IPS DF 6.9 (cell line): ENCODE measurements at places on chromosomes 1 and 21.
A peak's percentile ranks its signal among the peaks of the same experiment; 100 is the strongest.

GRCh38 chr21:42513151-42513984 lies at the start of gene SLC37A1:
Gene SLC37A1 (plus strand): TSS chr21:42513852. CDS start chr21:42518455, 4,603 bp downstream.
- H3K36me3 ChIP-seq: no peaks in the 10 kb centered on the region
- no peak within 1 kb of the TSS for H3K27ac ChIP-seq
- no peak for DNase-seq

DNA sequence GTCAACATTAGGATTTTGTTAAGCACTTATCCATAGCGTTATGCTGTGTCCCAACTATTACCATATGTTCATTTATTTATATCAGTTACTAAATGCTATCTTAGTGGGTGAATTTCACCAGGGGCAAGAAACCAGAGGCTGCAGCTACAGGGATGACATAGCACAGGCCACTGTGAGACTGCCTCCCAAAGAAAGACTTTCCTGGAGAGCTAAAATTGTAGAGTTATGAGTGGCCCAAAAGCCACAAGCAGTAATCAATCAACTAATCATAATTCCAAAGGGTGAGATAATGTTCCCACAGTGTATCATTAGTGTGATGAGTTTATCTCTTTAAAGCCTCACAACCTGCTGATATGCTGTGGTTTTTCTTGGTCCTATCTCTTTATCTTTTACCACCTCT lies 3.8 kb upstream of the TGFB2 start:
- no peaks in the 10 kb centered on the region for H3K36me3 ChIP-seq
- no peak for DNase-seq
- H3K4me1 ChIP-seq: peaks cover 3% of the 10 kb centered on the region; the same call in 1 of the 2 replicates
- no peak overlapping the region for H3K27ac ChIP-seq

DNA sequence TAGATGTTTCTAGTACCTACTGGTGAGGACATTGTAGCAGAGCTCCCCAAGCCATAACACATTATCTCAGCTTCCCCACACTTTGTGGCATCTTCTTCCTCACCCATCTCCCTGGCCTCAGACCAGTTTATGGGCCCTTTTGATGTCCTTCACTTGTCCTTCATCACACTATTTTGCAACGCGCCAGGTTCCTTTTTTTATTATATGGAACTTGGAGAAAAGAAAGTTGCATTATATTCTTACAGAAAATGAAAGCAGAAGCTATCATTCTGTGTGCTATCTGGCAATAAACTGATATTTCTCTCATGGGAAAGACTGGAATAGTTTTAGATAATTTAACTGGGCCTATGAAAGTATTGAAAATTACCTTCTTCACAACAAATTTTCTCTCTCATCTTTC lies 196.9 kb upstream of the ETV3 start:
- H3K27me3 ChIP-seq: no peaks in the 10 kb centered on the region
- H3K36me3 ChIP-seq: no peaks in the 10 kb centered on the region
- H3K27ac ChIP-seq: no peak overlapping the region
- H3K4me3 ChIP-seq: no peak overlapping the region
- DNase-seq: no peak
- no peaks in the 10 kb centered on the region for H3K4me1 ChIP-seq

DNA sequence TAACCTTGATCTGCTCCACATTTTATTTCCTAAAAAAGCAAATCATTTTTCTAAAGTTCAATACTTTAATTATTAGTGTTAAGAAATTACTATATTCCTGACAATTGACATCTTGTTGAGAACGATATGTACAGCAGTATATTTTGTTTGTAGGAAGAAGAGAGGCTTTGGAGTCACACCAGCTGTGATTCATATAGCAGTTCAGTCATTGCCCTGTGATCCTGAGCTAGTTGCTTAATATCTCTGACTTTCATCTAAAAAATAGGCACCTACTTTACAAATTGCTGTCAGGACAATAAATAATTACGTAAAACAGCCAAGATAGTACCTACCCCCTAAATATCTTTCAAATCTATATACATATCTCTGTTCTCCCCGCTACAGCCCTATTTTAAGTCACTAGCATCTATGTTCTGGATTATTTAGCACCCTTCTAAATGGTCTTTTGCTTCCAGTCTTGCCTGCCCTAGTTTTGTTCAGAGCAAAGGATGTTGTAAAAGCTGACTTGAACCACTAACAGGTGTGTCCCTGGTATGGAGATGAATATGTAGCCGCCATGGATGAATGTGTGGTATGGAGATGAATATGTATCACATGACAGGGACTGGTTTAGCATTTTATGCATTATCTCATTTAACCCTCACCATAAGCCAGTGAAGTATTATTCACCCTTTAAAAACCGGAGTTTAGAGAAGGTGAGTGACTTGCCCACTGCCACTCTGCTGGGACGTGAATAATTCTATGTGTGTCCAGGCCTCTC lies 42.2 kb downstream of the RNF220 start:
- no peaks in the 10 kb centered on the region for H3K27me3 ChIP-seq
- H3K4me3 ChIP-seq: no peak overlapping the region
- no peaks in the 10 kb centered on the region for H3K36me3 ChIP-seq
- DNase-seq: no peak
- no peaks in the 10 kb centered on the region for H3K4me1 ChIP-seq

DNA sequence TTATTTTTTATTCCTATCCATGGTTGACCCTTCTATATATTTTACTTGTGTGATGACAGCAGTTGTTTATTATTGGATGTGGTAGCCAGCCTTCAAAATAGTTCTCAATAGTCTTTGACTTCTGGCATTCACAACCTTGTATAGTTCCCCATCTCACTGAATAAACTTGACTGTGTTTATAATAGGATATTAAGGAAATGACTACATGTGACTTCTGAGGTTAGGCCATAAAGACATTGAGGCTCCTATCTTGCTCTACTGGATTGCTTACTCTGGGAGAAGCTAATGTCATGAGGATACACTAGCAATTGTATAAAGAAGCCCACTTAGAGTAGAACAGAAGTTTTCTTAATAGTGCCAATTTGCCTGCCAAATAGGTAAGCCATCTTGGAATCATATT lies 231.8 kb downstream of the NEGR1 start:
- no peaks in the 10 kb centered on the region for H3K27me3 ChIP-seq
- no peaks in the 10 kb centered on the region for H3K4me1 ChIP-seq
- no peak overlapping the region for H3K27ac ChIP-seq
- no peak for DNase-seq

DNA sequence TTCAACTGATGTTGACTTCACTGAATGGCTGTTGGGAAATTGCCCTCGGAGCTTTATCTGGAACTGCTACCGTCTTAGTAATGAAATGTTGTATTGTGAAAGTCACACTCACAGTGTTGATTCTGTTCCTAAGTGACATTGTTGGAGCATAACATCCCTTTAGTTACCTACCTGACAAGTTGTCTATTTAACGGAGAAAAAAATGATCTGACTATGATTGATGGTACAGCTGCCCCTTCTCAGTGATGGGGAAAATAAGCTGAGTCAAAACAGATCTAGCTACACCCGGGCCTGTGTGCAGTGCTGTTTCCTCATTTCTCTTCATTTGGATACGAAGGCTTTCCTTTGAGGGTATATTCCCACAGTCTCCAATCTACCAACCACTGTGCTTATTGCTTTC lies 472.3 kb upstream of the BRINP3 start:
- no peaks in the 10 kb centered on the region for H3K27me3 ChIP-seq
- H3K36me3 ChIP-seq: no peaks in the 10 kb centered on the region
- DNase-seq: no peak
- no peak overlapping the region for H3K27ac ChIP-seq
- no peaks in the 10 kb centered on the region for H3K4me1 ChIP-seq

- no peaks in the 10 kb centered on the region for H3K4me1 ChIP-seq
- H3K27me3 ChIP-seq: no peaks in the 10 kb centered on the region
- H3K27ac ChIP-seq: no peak within 1 kb of the TSS
- peak; percentile 98 for DNase-seq
- no peaks in the 10 kb centered on the region for H3K36me3 ChIP-seq
- H3K4me3 ChIP-seq: peak within 1 kb of the TSS; percentile 68; the same call in 1 of the 2 replicates
Measured at GRCh38 chr1:44674113-44675000, at the start of the genes ARMH1 and TMEM53. Gene ARMH1 (plus strand): TSS chr1:44674714. CDS start chr1:44689698, 14,984 bp downstream. Gene TMEM53 (minus strand): TSS chr1:44674481. CDS start chr1:44674391, 90 bp downstream.

- H3K4me1 ChIP-seq: no peaks in the 10 kb centered on the region
- no peak for DNase-seq
- H3K27me3 ChIP-seq: no peaks in the 10 kb centered on the region
- H3K27ac ChIP-seq: no peak overlapping the region
- H3K36me3 ChIP-seq: no peaks in the 10 kb centered on the region
Measured at GRCh38 chr1:68585351-68585750, 88.5 kb upstream of the DEPDC1 start.

- H3K4me1 ChIP-seq: peaks cover 4% of the 10 kb centered on the region; the same call in 1 of the 2 replicates
- no peak for DNase-seq
- no peak overlapping the region for H3K4me3 ChIP-seq
- no peaks in the 10 kb centered on the region for H3K27me3 ChIP-seq
- H3K36me3 ChIP-seq: no peaks in the 10 kb centered on the region
- H3K27ac ChIP-seq: no peak overlapping the region
Measured at GRCh38 chr1:109475261-109475660, 8.4 kb upstream of the ATXN7L2 start.

DNA sequence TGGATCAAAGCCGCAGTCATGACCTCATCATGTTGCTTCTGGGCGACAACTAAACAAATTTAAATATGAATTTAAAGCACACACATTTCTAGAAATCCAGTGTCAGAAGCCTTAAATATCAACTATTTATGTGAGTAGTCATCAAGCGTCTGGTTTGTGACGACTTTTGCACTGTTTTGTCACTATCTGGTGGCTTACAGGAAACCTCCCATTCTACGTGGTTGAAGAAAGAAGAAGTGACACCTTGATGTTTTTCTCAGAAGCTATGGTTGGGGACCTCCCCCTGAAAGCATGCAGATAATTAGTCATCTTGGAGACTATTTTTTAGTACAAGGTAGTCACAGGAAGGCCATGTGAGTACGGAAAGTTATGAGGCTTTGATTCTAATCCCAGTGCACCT lies 58.5 kb downstream of the TENT5C start:
- H3K27ac ChIP-seq: no peak overlapping the region
- no peaks in the 10 kb centered on the region for H3K27me3 ChIP-seq
- H3K36me3 ChIP-seq: no peaks in the 10 kb centered on the region
- H3K4me1 ChIP-seq: peaks cover 2% of the 10 kb centered on the region; the same call in 1 of the 2 replicates
- H3K4me3 ChIP-seq: no peak overlapping the region

DNA sequence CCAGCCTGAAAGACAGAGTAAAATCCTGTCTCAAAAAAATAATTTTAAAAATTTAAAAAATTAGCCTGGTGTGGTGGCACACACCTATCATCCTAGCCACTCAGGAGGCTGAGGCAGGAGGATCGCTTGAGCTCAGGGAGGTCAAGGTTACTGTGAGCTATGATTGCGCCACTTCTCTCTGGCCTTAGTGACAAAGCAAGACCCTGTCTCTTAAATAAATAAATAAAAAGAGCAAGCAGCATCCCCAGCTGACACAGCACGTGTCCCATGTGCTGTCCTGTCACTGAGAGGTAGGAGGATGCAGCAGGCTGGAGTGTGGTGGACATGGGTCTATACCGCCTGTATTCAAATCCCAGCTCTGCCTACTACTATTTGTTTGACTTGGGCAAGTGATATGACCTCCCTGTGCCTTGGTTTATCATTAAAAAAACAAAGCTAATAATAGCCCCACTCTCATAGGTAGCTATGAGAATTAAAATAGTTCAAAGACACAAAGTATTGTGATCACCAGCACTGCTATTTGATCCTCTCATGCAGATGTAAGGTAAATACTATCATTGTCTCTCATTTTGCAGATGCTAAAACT lies 22.2 kb upstream of the ECE1 start:
- no peak for DNase-seq
- peaks cover 15% of the 10 kb centered on the region for H3K4me1 ChIP-seq
- no peak overlapping the region for H3K27ac ChIP-seq
- H3K36me3 ChIP-seq: no peaks in the 10 kb centered on the region
- H3K27me3 ChIP-seq: no peaks in the 10 kb centered on the region

DNA sequence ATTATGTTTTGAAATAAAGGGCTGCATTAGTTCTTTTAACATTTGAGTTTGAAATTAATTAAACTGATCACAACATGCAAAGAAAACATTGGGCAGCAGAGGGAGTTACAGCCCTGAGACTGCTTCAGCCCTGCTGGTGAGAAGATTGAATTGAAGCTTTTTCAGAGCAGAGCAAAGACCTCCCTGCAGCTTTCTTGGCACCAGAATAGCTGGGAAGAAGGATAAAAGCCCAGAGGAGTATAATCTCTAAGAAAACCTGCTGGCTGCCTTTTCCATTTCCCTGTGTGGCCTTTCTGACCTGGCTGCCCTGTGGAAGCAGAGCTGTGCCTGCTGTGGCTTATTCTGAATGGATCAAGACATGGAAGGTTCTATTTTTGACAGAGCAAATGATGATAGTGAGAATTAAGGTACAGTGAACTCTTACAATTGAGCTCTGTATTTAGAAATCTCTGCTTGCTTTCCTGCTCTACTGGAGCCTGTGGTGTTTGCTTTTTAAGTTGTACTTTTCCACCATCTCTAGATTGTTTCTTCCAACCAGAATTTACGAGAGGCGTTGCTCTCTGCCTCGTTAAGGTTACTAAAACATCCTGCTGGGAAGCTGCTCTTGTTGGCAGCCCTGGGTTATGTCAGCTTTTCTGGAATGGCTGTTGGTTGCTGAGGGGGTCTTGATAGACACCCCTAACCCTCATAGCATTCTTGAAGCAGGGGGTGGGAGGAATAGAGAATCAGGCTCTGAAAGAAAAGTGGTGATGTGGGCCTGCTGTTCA lies 9.9 kb downstream of the SNRPE start:
- no peak overlapping the region for H3K4me3 ChIP-seq
- H3K27me3 ChIP-seq: no peaks in the 10 kb centered on the region
- peaks cover 16% of the 10 kb centered on the region; the same call in 1 of the 2 replicates for H3K36me3 ChIP-seq

GRCh38 chr1:21564521-21565095 lies 55.4 kb downstream of the ALPL start:
- H3K4me3 ChIP-seq: no peak overlapping the region
- no peaks in the 10 kb centered on the region for H3K27me3 ChIP-seq
- H3K36me3 ChIP-seq: peaks cover 9% of the 10 kb centered on the region
- no peak overlapping the region for H3K27ac ChIP-seq
- DNase-seq: no peak

DNA sequence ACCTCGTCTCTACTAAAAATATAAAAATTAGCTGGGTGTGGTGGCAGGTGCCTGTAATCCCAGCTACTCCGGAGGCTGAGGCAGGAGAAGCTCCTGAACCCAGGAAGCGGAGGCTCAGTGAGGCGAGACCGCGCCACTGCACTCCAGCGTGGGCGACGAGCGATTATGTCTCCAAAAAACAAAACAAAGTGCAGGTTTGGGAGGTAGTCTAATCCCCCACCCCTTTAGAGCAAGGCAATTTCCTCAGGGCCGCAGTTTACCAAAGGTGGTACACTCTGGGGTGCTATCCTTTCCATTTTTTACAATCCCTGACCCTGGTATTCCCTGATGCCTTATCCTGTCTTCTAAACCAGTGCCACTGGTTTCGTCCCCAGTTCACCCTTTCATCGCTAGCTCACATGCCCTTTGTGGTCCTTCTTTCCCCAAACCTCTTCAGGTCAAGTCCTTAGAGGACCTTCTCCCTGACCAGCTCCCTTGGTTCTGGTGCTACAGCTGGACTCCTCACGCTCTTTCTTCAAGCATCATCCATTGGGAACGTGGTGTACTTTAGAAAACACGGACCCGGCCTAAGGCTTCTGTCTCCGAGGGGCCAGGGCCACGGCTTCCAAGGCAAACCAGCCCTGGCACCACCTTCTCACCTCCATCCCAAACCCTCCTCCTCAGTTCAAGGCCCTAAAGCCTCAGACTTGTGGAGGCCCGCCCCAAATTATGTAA lies 873 bp downstream of the IFT25 start:
- no peaks in the 10 kb centered on the region; the same call in 1 of the 2 replicates for H3K4me1 ChIP-seq
- H3K36me3 ChIP-seq: no peaks in the 10 kb centered on the region
- no peak for DNase-seq
- peak overlapping the region; percentile 70; the same call in 1 of the 2 replicates for H3K4me3 ChIP-seq
